Left ventricle myocardium superior (tissue), 1 donor: ENCODE measurements at places on chromosomes 5 and 9.

DNA sequence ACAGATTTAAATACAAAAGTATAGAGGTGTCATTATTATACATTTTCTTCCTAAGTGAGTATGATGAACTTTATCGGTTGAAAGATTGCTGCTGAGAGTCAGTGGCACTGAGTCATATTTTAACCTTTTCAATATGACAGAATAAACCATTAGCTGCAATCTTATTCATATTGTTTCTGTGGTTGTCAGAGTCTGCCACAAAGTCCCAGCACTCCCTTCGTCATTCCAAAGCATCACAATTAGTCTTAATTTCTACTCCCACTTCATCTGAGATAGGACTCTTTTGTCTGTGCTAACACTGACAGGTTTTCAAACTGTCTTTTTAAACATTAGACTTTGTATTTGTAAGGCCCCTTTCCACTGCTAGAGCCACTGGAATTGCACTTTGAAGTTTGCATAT lies 656.9 kb downstream of the MTRR start:
- DNase-seq = no peak

- peak; percentile 92 for DNase-seq
Measured at GRCh38 chr9:127854184-127854806, at the start of gene ENG. Gene ENG, minus strand, starts transcription at chr9:127854658. Its CDS starts 303 bp downstream, at chr9:127854355.

DNA sequence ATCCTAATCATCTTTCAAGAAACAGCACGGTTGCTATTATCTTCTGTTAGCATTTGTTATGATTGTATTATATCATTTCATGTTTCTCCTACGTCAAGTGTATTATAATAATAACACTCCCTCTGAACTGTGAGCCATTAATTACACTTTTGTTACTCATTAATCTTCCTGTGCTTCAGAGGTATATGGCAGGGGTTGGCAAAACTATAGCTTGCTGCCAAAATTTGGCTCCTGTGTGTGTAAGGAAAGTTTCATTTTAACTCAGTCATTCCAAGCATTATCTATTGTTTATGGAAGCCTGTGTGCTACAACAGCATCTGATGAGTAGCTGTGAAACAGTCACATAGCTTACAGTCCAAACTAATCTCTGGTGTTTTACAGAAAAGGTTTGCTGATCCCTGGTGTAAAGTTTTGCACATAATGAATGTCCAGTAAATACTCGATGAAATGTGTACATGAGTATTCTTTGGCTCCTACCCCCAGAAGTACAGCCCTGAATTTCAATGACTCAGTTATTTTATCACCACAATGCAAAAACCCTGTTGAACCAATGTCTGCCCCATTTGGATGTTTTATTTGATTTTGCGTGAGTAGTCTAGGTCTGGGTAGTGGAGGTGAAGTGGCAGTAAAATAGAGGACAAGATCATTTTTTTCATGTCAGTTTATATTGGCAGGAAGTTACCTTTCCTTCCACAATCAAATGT lies 648.2 kb downstream of the MAT2B start:
- DNase-seq = no peak

GRCh38 chr5:57414857-57415256 lies 67.8 kb downstream of the ACTBL2 start:
- no peak for DNase-seq

DNA sequence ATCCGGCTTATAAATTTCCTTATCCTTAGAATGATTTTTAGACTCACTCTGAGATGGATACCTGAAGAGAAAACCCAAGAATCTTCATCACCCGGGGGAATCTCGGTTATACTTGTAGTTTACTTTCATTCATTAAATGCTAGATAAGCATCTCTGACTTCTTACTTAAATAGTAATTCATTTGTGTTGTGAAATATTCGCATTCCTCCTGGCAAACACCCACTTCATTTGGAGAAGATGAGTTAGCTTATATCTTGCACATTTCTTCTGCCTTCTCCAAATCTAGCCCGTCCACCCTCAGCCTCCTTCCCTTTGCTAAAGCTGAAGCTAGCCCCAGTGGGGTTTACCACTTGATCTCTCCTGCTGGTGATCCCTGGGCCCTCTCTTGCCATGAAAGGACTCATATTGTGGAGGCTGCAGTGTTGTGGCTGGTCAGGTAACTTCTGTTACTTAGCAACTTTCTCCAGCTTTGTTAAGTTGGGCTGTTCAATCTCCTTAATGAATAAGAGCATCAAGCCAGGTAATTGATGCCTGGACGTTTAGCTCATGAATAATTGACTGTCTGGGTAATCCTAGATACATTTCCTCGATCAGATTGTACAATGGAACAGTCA lies 11.3 kb upstream of the POU4F3 start:
- DNase-seq = no peak

- no peak for DNase-seq
Measured at GRCh38 chr9:14782286-14783051, 59.9 kb upstream of the CER1 start.

DNA sequence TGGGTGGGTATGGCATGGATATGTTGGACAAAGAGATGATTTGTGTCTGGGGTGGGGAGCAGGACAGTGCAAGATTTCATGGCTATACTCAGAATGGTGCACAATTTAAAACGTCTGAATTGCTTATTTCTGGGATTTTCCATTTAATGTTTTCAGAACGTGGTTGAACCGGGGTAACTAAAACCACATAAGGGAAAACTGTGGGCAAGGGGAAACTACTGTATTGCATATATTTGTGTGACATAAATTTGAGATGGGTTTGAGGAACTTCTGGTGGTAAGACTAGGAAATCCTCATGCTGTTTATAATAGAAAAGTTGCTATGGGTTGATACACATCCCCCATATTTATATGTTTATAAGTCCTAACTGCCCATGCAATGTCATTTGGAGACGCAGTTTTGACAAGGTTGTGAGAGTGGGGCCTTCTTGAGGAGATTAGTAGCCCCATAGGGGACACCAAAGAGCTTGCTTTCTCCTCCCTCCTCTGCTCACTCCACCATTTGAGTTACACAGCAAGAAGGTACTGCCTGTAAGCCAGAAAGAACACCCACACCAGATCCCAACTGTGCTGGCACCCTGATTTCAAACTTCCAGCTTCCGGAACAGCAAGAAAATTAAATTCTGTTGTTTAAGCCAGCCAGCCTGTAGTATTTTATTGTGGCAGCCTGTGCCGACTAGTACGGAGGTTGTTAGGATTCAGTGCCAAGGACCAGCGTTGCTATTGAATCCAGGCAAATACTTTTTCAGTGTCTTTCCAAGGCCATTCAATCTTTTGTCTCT lies 2118.9 kb downstream of the MAT2B start:
- DNase-seq = no peak

GRCh38 chr5:135565725-135566421 lies 12.9 kb downstream of the CXCL14 start:
- DNase-seq = peak; percentile 83

GRCh38 chr9:34289159-34289558 lies 39.9 kb downstream of the KIF24 start:
- no peak for DNase-seq

DNA sequence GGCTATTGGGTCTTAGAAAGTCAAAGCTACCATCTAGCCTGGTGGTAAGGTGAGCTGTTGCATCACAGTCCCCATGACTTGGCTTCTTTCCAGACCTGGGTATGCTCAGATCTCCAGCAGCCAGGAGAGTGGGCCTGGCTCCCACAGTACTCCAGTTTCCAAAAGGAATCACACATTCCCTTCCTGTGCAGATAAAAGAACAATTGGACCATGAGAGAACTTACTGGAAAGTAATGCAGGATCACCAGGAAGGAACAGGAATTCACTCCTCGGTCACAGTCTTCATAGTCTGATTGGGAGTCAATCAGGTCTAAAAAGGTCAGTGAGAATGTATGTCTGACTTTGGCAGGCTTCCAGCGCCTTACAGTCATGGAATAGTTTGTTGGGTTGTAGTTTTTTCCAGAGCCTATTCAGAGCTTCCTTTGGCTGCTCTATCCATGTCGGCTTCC lies 47.8 kb upstream of the CD180 start:
- DNase-seq = no peak

DNA sequence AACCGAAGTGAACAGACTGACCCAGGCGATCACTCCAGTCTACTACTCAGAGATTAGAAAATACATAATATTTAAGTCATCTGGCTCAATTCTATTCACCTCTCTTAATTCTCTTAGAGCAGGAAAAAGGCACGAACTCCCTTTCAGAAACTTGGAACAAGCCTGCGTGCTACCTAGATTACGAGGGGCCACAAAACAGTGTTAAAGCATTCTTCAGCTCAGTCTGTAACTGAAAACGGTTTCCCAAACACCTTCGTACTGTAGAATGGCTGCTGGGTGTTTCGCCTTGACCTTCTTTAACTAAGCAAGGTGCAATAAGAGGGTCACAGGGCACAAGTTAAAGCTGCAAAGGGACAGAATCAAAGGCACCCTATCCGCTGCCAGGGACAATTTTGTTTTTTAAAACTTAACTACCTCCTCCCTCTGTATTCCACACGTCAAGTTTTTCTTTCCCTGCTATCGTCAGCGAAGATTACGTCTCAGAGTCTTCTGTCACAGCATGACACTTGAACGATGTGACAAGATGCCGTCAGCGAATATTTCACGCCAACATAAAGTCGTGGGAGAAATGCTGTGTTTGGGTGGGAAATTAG lies 687 bp downstream of the LYSMD3 start:
- no peak for DNase-seq

- no peak for DNase-seq
Measured at GRCh38 chr9:34046784-34047379, 1.8 kb downstream of the UBAP2 start.
